ENCODE measurements at places on chromosomes 7 and 10.

DNA sequence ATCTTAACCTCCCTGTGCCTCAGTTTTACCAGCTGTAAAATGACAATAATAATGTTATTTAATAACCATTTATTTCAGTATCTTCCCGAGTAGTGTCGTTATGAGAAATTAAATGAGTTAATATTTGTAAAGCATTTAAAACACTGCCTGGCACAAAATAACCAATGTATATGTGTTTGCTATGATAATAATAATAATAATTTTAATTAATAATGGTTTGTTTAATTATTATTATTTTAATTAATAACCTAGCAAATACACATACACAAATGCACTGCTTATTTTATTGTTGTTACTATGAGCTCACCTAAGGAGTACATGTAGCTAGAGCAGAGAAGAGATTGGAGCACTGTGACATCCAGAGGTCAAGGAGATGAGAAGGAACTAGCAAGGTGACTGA is 18.2 kb upstream of the GPNMB start:
- no peak for DNase-seq

GRCh38 chr7:117791877-117792780 is 81.1 kb downstream of the CTTNBP2 start:
- no peak for DNase-seq

DNA sequence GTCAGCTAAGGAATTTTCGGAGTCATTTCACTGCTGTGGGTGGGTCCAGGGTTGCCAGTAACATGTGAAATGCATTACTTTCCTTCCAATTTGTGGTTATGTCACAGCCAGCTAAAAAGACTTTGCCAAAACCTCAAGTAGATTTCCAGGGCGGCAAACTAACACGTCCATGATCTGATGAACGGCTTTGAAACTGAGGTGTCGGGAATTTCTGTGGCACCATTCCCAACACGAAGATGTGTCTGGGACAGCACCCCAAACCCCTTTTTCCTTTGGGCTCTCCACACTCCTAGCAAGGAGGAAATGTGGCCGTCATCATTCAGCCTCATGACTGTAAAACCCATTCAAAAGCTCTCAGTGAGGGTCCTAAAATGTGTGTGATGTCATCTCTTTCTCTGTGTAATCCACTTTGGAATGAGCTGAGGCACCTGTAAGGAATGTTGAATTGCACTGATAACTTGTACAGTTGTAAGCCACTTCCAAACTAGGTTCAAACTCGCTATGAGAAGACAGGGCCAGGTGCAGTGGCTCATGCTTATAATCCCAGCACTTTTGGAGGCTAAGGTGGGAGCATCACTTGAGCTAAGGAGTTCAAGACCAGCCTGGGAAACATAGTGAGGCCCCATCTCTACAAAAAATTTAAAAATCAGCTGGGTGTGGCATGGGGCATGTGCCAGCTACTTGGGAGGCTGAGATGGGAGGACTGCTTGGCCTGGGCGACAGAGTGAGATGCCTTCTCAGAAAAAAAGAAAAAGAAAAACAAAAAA is 146.1 kb upstream of the FRMD4A start:
- DNase-seq, result no peak

- no peak for DNase-seq
Measured at GRCh38 chr10:10367264-10367663, 650.4 kb upstream of the CELF2 start.

DNA sequence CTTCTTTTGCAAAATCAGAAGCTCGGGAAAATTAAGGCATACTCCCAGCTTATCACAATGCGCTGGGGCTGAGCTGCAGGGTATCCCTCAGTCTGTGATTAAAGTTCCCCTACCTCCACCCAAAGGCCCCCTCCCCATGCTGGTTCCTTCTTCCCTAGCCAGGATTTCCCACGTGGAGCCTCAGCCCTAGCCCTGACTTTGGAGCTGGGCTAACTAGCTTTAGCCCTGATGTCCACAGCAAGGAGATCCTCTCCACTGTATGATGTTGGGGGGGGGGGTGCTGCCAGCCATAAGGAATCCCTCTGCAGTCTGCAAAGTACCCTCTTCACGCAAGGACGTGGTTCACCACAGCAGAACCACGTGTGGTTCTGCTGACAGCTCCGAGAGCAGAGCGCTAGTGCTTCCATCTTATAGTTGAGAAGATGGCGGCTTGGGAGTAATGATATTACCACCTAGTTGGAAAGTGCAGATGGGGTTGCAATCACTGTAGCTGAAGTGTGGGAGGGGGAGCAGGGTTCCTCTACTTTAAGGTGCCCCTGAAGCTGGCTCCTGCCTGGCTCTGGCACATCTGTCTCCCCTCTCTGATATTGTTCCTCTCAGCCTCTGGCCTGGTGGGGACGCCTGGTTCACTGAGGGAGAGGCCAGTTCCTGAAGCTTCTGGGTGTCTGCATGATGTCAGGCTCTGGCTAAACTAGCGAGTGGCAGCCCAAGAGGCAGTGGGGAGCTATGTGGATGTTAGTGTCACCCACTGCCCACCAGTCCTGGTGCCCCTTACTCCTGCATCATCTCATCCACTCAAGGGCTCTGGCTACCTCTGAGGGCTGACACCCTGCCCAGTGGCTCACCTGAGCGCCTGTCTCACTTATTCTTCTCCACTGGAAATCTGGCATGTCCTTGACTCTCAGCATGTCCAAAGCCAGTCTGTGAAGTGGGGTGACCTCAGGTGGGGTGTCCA is 270.7 kb downstream of the RPS24 start:
- DNase-seq, result no peak

GRCh38 chr10:117152668-117153067 is 14.6 kb upstream of the VAX1 start:
- no peak for DNase-seq

DNA sequence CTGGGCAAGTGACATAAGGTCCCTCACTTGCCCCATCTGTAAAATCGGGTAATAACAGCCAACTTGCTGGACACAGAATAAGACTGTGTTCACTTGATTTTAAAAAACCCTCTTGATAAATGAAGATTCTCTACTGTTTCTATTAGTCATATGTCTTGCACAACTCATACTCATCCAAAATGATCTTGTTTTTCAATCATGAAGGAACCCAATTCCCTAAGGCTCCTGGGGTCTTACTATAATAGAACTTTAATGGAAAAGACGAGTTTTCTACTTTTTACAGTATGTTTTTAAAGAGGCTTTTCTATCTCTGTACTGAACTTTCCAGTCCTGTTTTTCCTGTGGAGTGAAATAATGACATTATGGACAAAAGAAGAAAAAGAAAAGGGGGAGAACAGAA is 103.8 kb downstream of the ARID5B start:
- no peak for DNase-seq

DNA sequence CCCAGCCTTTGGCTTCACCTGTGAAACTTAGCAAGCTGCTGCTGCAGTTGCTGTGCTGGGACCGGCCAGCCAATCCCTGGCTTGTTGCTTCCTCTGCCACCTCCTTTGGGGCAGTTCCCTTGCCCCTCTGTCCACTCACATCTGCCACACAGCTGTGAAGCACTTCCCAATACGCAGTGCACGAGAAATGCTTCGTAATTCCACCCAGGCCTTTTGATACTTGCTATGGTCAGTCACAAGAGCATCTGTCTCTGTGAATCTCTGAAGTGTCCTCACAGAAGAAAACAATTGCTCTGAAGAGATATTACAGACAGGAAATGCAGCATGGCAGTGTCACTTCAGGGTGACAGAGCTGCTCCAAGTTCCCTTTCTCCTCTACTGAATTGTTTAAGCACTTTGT is 208.5 kb downstream of the PTEN start:
- no peak for DNase-seq

DNA sequence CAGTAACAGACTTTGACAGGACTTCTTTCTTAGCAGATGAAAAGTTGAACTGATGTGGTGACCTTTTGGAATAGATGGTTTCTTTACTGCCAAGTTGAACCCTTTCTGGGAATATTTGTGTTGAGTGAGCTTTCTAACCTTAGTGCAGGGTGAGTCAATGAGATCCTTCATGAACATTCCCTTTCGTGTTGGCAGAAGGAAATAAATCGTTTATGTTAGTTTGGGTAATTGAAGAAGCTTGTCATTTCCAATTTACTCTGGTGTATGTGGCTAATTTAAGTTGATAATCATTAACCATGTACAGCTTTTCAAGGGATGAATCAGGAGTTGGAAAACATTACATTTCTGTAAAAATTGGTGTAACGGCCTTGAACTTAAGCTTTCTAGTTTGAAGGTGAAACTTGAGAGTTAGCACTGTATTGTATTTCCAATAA is 43.4 kb downstream of the PTTG1IP2 start:
- DNase-seq, result no peak

GRCh38 chr10:68284062-68285001 is 47.5 kb upstream of the HNRNPH3 start:
- no peak for DNase-seq

- no peak for DNase-seq
Measured at GRCh38 chr7:80372415-80372814, 139.4 kb downstream of the GNAT3 start.

DNA sequence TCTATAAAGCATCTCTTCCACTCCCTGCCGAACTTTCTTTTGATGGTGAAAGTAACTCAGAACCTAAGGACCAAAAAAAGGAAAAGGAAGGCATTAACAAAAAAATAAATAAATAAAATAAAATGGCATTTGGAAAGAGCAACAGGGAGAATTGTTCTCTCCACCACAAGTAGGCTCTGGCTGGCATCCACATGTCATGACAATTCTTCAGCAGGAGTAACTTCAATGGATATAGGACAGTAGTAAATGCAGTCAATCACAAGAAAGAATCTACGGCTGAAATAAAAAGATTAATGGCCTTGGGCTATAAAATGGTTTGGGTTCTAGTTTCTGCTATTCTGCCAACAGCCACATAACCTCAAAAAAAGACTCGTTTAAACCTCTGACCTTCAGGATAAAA is 23.9 kb downstream of the NCAPG2 start:
- no peak for DNase-seq

GRCh38 chr7:6648815-6649104 is 11.6 kb downstream of the ZNF316 start:
- DNase-seq, result no peak

DNA sequence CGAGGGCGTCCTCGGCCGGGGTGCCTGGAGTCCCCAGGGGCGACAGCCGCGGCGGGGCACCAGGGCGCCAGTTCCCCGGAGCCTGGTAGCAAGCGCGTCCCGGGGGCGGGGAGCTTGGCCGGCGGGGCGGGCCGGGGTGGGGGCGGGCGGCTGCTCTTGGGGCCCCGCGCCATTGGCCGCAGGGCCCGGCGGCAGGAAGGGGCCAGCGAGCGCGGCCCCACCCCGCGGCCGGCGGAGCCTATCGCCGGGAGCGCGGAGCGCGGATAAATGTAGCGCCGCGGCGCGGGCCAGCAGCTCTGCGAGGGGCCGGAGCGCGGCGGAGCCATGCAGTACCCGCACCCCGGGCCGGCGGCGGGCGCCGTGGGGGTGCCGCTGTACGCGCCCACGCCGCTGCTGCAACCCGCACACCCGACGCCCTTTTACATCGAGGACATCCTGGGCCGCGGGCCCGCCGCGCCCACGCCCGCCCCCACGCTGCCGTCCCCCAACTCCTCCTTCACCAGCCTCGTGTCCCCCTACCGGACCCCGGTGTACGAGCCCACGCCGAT is at the start of gene HHEX:
Gene HHEX (plus strand): TSS at position 293 of the 548 bp plus-strand sequence. CDS start 32 bp downstream, at position 325.
- peak; percentile 16 for DNase-seq

- DNase-seq, result no peak
Measured at GRCh38 chr10:122198631-122199030, 72.5 kb upstream of the BTBD16 start.

DNA sequence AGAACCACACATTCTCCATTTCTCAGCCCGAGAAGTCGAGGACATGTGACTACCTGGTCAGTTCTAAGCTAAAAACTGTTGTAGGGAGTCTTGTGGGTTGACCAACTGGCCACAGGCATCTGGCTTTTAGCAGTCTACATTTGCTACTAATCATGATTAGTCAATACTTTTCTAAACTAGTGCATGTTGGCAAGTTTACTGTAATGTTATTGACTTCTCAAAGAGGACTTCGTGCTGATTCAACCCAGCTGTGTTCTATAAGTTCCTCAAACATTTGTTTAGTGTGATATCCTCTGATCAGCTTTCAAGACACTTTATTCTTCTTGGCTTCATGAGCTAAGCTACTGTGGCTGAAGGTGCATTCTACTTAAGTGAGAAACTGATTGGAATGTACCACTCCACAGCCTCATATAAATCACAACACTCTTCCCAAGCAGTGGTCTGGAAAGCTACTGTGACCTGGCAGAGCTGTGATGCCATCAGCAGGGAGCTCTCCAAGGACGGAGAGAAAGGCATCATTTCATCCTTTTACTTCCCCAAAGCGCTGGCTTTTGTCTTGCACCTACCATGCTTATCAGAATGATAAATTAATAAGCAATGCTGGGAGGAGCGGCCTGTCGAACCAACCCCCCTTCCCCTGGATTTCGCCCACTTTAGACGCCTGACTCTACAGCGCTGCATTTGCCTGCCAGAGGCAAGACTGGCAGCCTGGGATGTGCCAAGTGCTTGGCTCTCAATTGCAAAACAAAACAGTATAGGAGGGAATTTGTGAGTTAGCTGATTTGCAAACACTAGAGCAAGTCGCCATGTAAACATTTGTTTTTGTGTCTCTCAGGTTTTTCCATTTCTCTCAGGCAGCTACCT is 206.7 kb upstream of the PLXNA4 start:
- no peak for DNase-seq

DNA sequence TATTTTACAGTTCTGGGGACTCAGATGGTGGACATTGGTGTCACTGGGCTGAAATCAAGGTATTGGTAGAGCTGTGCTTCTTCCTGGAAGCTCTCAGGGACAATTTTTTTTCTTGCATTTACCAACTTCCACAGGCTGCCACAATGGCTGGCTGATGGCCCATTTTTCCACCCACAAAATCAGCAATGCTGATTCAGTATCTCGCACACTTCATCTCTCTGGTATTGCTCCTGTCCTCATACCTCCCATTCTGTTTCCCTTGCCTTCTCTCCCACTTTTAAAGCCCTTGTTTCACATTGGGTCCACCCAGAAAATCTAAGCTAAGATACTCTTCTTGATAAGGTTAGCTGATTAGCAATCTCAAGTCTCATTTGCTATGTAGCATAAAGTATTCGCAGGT is 530.9 kb upstream of the POM121L12 start:
- no peak for DNase-seq

GRCh38 chr7:24405002-24405401 is 121.0 kb downstream of the NPY start:
- DNase-seq, result no peak

GRCh38 chr10:72541337-72541736 is 84.5 kb downstream of the MICU1 start:
- DNase-seq, result no peak

DNA sequence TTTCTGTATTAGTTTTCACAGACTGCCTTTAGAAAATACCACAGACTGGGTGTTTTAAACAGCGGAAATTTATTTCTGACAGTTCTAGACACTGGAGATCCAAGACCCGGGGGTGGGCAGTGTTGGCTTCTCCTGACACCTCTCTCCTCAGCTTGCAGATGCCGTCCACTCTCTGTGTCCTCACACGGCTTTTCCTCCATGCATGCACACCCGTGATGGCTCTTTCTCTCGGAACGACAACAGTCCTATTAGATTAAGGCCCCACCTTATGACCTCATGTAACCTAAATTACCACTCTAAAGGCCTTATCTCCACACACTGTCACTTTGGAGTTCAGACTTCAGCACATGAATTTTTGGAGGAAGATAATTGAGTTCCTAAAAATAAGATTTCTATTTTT is 142.9 kb upstream of the VWC2 start:
- DNase-seq, result no peak

- DNase-seq, result no peak
Measured at GRCh38 chr10:94725871-94726270, 36.6 kb upstream of the CYP2C19 start.

All from activated CD4-positive, alpha-beta T cell treated with anti-CD3 and anti-CD28 coated beads, Interleukin-2, amount 50 U/mL, for 1 hour (primary cell).